CD4-positive, alpha-beta memory T cell (primary cell): ENCODE measurements at places on chromosomes 13 and 19.

DNA sequence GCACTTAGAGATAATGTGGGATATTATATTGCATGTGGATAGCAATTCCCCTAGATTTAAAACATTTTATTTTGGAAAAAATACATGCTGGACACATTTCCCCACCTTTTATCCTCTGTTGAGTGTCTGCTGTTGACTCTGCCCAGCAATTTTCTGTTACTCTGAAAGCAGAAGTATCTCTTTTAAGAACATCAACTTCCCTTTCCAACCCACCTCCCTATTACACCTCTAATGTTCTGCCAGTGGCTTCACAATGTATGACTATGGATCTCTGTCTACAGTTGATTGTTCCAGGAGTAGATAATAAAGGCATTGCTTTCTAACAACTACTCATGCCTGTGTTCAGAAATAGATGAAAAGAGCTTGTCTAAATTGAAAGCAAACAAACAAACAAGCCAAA, 754.8 kb upstream of the SLITRK6 start:
- DNase-seq = no peak

- DNase-seq = no peak
Observed at GRCh38 chr13:95480791-95481780, 71.4 kb upstream of the CLDN10 start.

GRCh38 chr13:19150226-19150625, 31.4 kb downstream of the TUBA3C start:
- DNase-seq = no peak

DNA sequence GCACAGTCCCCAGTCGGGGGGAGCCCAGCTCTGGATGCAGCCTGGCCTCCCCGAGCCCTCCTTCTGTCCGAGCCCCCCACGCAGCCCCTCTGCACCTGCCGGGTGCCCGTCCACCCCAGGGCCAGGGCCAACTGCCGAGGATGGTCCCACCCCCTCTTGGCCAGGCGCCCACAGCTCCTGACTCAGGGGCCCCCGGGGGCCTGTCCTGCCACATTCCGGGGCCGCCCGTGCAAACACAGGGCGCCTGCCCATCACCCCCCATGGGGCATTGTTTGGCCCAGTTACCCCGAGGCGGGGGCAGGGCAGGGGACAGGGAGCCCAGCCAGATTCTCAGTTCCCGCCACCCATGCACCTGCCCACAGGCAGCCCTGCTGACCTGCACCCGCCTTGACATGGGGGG, 5.3 kb upstream of the TCF3 start:
- DNase-seq = no peak

DNA sequence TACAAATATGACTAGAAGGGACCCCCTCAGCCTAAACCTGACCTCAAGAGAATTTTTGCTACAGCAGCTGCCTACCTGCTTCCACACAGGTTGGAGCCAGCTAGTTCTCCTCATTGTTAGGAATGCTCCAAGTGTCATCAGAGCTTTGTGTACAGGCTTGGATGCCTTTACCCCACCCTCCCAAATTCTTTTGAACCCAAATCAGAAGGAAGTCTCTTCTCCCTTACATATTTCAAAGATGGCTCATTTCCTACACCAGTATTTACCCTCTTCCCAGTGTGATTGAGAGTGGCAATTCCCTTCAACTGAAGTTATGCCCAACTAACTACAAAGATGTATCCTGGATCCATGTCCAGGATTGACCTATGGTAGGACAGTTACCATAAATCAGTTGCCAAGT, 323.2 kb downstream of the OXGR1 start:
- no peak for DNase-seq

DNA sequence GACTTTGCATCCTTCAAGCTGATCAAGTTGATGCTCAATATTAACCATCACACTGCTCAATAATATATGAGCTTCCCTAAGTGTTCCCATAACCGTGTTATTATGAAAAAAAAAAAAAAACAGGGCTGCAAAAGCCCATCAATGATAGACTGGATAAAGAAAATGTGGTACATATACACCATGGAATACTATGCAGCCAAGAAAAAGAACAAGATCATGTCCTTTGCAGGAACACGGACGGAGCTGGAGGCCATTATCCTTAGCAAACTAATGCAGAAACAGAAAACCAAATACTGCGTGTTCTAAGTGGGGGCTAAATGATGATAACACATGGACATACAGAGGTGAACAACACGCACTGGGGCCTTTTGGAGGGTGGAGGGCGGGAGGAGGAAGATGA, 58.3 kb downstream of the CACNA1A start:
- no peak for DNase-seq

- DNase-seq = no peak
Observed at GRCh38 chr19:2523630-2524311, 47.8 kb downstream of the GADD45B start.

GRCh38 chr19:7132054-7132453, 62.6 kb downstream of the ZNF557 start:
- DNase-seq = no peak

DNA sequence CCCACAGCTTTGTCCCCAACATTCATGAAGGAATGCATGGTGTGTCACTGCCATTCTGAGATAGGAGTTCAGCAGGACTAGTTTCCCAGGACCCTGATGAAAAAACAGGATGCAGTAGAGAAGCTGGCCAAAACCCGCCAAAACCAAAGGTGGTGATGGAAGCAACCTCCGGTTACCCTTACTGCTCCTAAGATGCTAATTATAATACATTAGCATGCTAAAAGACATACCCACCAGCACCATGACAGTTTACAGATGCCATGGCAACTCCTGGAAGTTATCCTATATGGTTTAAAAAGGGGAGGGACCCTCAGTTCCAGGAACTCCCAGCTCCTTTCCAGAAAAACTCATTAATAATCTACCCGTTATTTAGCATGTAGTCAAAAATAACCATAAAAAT, 59.9 kb upstream of the KCTD15 start:
- no peak for DNase-seq

- DNase-seq = no peak
Observed at GRCh38 chr19:57587529-57587928, 3.6 kb downstream of the ZIK1 start.

- peak; percentile 70 for DNase-seq
Observed at GRCh38 chr19:9808855-9809824, 9.7 kb downstream of the FBXL12 start.

DNA sequence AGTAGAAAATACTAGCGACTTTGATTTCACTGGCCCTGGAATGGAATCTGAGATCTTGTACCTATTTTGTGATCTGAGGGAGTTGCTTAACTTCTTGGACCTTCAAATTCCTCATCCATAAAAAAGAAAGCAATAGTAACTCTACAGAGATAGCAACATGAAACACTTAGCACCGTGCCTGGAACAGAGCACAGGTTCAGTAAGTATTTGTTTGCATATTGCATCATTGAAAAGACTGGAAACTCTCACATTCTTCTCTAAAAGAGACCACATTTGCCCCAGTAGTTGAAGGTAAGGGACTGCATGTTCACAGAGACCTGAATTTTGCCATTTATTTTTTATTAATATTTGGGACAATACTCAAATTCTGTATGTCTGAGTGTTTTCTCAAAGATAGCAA, 358.1 kb downstream of the COG6 start:
- no peak for DNase-seq

GRCh38 chr19:14413693-14414181, 5.4 kb downstream of the DDX39A start:
- no peak for DNase-seq

- no peak for DNase-seq
Observed at GRCh38 chr19:53908106-53908934, 758 bp upstream of the CACNG7 start.

GRCh38 chr19:39471756-39472536, 8.7 kb upstream of the TIMM50 start:
- no peak for DNase-seq

- DNase-seq = no peak
Observed at GRCh38 chr19:50309396-50310125, 19.6 kb downstream of the KCNC3 start.

GRCh38 chr19:17327654-17328516, 6.8 kb downstream of the ANO8 start:
- DNase-seq = peak; percentile 54

GRCh38 chr13:61415058-61415721, 459 bp downstream of the PCDH20 start:
- no peak for DNase-seq

GRCh38 chr13:113664751-113665596, 2.0 kb upstream of the GRK1 start:
- no peak for DNase-seq

GRCh38 chr19:16203256-16204004, 5.7 kb downstream of the AP1M1 start:
- no peak for DNase-seq

- DNase-seq = no peak
Observed at GRCh38 chr19:49950590-49950948, 10.4 kb downstream of the SIGLEC11 start.

DNA sequence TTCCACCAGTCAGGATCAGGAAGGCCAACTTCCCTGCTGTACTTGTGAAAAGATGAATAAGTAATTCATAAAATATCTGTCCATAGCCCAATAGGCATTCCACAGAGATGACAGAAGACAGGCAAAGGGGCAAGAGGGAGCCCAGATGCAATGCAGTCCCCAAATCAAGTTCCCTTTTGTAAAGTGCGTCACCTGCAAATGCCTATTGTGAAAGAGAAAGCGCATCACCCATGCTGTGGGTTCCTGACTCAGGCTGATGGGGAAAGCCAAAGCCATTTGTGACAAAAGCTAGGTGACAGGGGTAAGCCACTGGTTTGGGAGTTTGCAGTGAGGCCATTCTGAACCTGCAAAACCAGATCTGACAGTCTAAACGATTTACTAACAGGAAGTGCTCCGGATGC, 157.5 kb upstream of the ZNF536 start:
- DNase-seq = no peak

- DNase-seq = no peak
Observed at GRCh38 chr13:43426355-43426754, 360.4 kb downstream of the ENOX1 start.

DNA sequence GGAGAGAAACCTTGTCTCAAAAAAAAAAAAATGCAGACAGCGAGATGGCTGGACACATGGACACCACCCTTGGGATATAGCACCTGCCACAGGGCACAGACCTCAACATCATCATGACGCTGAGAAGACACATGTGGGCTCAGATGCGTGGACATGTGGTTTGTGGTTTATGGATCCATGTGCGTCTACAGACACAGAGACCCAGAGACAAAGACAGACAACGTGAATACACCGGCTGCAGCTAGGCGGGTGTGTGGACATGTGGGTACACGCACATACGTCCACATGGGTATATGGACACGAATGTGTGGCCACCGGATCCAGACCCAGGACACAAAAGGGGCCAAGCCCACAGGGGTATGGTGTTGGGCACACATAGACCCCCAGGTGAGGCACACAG, 1.3 kb downstream of the TNFSF14 start:
- DNase-seq = no peak

GRCh38 chr19:17086834-17087233, 11.3 kb downstream of the MYO9B start:
- no peak for DNase-seq

GRCh38 chr13:46951516-46951915, 54.7 kb upstream of the HTR2A start:
- no peak for DNase-seq

DNA sequence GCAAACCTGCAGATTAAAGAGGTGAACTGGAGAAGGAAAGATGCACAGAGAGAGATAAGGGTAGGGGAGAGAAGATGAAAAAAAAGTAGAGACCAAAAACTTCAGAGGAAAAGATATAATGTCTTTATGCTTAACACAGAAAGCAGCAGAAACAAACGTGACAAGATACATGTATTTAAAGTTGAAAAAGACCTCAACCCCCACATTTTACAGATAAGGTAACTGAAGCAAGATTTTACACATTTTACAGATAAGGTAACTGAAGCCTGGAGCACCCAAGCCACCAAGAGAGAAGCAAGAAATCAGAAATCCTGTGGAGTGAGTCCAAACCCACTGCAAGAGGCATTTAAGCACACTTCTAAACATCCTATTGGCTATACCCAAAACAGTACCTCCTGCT, 185.3 kb downstream of the TBC1D4 start:
- DNase-seq = no peak

GRCh38 chr13:78631077-78631476, 27.7 kb upstream of the POU4F1 start:
- DNase-seq = no peak

GRCh38 chr19:54387991-54388801, 23.5 kb upstream of the LAIR1 start:
- peak; percentile 43 for DNase-seq

- no peak for DNase-seq
Observed at GRCh38 chr19:33812388-33813330, 16.0 kb downstream of the KCTD15 start.

DNA sequence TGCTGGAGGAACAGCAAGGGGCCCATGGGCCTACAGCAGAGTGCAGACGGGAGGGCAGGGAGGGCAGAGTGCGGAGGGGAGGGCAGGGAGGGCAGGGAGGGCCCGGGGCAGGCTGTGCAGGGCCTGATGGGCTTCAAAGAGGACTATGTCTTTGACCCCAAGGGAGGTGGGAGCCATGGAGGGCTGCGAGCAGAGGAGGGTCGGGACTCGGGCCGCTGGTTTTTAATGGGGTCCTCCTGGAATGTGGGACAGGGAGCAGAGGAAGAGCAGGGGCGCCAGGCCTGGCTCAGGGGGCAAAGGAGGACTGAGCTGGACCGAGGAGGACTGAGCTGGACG, 3.6 kb downstream of the PIP5K1C start:
- peak; percentile 2 for DNase-seq

GRCh38 chr19:46198756-46199155, 30.8 kb upstream of the IGFL1 start:
- no peak for DNase-seq

GRCh38 chr19:3511506-3512251, 5.6 kb downstream of the FZR1 start:
- DNase-seq = no peak

DNA sequence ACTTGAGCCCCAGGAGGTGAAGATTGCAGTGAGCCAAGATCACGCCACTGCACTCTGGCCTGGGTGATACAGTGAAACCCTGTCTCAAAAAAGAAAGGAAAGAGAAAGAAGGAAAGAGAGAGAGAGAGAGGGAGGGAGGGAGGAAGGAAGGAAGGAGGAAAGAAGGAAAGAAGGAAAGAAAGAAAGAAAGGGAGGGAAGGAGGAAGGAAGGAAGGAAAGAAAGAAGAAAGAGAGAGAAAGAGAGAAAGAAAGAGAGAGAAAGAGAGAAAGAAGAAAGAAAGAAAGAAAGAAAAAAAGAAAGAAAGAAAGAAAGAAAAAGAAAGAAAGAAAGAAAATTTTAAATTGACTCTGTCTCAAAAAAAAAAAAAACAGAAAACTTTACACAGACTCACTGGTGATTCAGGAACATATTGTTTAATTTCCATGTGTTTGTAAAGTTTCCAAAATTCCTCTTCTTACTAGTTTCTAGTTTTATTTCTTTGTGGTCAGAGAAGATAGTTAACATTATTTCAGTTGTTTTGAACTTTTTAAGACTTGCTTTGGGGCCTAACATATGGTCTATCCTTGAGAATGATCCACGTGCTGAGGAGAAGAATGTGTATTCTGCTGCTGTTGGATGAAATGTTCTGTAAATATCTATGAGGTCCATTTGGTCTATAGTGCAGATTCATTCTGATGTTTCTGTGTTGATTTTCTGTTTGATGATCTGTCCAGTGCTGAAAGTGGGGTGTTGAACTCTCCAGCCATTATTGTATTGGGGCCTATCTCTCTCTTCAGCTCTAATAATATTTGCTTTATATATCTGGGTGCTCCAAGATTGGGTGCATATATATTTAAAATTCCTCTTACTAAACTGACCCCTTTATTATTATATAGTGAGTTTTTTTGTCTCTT, 204.4 kb upstream of the SERP2 start:
- no peak for DNase-seq

GRCh38 chr19:778910-779653, 18.2 kb upstream of the PTBP1 start:
- no peak for DNase-seq

- no peak for DNase-seq
Observed at GRCh38 chr13:114115191-114115671, 17.2 kb downstream of the RASA3 start.

- no peak for DNase-seq
Observed at GRCh38 chr13:84263354-84264069, 381.2 kb upstream of the SLITRK1 start.
